ENCODE measurements at places on chromosomes 7 and 10.

DNA sequence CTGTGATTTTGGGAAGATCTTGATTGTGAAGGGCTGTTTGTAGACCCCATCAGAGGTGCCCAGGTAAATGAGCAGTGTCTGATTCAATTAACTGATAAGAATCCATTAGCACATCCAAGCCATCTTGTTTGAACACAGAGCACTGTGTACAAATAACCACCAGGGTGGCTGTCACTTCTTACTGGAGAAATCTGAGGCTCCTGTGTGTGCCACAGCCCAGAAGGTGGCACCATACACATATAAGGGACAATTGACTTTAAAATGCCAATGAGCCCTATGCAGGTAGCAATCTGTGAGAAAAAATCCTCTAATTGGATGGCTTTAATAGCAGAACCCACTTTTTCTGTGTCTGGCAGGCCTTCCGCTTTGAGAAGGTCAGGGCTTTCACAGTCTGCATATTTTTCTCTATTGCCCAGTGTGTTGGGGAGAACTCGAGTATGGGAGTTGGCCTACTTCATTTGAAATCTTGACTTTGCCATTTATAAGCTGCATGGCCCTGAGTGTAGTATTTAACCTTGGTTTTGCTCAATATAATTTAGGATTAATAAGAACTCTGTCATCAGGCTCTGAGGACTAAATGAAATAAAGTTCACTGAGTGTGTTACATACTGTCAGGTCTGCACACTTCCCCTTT lies 517.4 kb downstream of the CCSER2 start:
- DNase-seq, result no peak

DNA sequence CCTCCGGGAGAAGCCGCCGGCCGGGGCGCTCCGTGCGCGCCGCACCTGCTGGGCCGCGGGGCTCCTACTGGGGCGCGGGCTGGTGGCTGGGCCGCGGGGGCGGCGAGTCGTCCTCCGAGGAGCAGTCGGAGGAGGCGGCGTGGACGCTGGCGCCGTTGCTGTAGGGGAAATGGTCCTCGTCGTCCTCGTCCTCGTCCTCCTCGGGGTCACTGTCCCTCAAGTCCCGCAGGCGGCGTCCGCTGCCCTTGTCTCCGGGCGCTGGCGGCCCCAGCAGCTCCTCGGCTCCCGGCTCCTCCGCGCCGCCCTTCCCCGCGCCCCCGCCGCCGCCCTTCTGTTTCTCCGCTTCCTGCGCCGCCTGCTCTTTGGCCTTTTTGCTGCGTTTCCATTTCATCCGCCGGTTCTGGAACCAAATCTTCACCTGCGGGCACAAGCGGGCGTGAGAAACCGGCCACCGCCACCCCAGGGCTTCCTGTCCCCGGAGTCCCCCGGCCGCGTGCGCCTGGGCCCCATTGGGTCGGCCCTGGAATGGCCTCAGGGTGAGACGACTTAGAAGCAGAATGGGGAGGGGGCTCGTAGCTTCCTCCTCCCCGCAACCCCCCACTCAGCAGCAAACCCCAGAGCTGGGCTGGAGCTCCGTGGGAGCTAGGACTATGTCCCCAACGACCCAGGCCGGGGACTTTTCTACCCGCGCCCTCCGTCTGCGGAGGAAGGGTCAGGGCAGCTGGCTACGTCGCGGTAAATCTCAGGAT lies 4.8 kb downstream of the MNX1 start:
- DNase-seq, result peak; percentile 61

- no peak for DNase-seq
Measured at GRCh38 chr7:140657891-140658290, 14.9 kb upstream of the ADCK2 start.

- no peak for DNase-seq
Measured at GRCh38 chr7:138208142-138208570, 131.9 kb downstream of the AKR1D1 start.

GRCh38 chr10:124236816-124237215 lies 143.4 kb upstream of the CHST15 start:
- no peak for DNase-seq

DNA sequence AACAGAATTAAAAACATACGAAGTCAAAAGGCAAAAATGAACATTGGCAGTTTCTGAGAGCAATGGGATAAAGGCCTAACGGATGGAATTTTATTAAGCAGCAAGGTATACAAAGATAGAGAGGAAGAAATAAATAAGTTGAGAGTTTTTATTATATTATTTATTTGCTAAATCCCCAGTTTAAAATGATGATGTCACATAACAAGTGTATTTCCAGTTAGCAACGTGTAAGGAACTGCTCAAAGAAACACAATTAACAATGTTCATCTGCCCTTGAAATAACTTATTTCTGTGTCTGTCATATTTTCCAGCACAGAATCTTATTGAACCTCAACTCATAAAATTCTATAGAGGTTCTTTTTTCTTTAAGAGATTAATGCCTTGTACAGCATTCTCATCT lies 108.6 kb upstream of the TMEM106B start:
- DNase-seq, result no peak

DNA sequence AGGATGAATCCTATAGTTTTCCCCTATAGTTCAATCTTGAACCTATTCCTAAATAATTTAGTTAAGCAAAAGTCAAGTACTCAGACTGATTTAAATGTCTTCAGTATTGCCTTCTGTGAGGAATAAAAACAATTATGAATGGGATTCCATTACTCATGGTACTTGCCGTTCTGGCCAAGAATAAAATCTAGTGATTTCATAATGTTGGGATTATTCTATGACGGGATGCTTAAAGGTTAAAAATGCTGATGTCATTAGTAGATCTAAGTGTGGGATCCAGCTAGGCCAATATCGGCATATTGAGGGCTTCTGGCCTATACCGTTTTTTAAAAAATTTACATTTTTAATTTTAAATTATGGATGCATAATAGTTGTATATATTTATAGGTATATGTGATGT lies 5.3 kb downstream of the BPGM start:
- DNase-seq, result no peak

Data from Right ventricle myocardium inferior (tissue), 1 donor.